ENCODE measurements at places on chromosomes 12 and 14. TPM values are rescaled to one million over a fixed set of nuclear protein-coding genes. Genes with fewer than 3 reads are reported as not detected.

Gene RAB21
- total RNA-seq, result 78.1 TPM

Gene TMEM253
- not detected for total RNA-seq

Gene BMP4
- total RNA-seq, result not detected

Gene CMA1
- total RNA-seq, result not detected

Gene SRGAP1
- 0.02 TPM for total RNA-seq

Gene COCH
- 5.8 TPM for total RNA-seq

Gene LTA4H
- total RNA-seq, result 112 TPM
